Adrenal gland (tissue), 19 donors: ENCODE measurements at places on chromosomes 7 and 10.

DNA sequence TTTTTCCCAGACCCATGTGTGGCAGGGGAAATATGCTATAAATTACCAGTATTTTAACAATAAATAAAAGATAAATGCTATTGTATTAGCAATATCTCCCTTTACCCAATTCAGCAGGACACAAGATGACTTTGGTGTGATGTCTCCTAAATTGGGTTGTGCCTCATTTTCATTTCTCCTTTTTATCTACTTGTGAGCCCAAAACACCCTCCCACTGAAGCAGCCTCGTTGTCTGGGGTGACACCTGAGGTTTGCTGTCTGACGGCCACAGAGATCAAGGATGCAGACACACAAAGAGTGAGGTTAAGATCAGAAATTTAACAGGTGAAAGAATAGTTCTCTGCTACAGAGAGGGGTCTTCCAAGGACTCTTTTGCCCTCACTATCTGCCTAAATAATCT lies 27.1 kb upstream of the CC2D2B start:
- DNase-seq = no peak

DNA sequence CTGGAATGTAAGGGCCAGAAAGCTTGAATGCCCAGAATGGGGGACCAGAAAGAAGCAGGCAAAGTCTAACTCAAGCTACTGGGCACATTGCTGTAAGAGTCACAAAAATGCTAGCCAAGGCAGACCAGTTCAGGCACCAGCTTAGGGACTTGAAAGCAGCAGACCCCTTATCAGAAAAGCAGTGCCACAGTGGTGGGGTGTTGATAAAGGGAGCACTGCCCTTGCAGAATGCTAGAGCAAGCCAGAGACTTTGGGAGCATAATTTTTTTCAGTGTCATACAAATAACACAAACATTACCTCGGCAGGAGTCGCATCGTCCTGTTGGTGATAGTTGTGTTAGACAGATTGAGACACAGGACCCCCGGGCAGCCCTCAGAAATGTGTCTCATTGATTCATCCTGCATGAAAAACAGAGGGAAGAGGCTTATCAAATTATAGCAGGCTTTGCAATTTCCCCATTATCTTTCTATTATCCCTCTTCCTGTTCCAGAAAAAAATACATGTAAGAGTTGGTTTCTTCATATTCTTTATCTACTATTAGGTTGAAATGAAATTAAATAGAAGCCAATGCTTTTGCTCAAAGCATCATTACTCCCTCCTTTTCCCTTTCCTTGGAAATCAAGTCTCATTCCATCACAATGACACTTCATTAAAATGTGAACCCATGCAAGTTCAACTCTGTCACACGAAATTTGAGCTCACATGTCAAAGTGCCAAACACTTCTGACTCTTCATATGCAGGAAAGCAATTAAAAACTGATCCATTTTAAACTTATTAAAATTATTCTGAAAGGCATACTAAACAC lies 13.4 kb downstream of the LRRC17 start:
- no peak for DNase-seq

DNA sequence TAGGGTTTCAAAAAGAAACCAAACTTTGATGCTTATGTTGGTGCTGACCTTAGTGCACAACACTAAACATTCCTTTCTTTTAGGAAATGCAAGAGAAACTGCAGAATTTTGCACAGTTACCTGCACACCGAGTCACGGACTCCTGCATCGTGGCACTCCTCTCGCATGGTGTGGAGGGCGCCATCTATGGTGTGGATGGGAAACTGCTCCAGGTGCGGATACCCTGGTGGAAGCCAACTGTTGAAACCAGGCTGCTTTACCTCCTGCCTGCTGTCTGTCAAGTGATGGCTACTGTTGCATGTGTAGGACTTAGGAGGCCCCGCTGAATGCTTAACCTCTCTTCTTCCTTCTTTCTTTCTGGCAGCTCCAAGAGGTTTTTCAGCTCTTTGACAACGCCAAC lies 11.7 kb downstream of the CASP2 start:
- peak; percentile 61 for DNase-seq

DNA sequence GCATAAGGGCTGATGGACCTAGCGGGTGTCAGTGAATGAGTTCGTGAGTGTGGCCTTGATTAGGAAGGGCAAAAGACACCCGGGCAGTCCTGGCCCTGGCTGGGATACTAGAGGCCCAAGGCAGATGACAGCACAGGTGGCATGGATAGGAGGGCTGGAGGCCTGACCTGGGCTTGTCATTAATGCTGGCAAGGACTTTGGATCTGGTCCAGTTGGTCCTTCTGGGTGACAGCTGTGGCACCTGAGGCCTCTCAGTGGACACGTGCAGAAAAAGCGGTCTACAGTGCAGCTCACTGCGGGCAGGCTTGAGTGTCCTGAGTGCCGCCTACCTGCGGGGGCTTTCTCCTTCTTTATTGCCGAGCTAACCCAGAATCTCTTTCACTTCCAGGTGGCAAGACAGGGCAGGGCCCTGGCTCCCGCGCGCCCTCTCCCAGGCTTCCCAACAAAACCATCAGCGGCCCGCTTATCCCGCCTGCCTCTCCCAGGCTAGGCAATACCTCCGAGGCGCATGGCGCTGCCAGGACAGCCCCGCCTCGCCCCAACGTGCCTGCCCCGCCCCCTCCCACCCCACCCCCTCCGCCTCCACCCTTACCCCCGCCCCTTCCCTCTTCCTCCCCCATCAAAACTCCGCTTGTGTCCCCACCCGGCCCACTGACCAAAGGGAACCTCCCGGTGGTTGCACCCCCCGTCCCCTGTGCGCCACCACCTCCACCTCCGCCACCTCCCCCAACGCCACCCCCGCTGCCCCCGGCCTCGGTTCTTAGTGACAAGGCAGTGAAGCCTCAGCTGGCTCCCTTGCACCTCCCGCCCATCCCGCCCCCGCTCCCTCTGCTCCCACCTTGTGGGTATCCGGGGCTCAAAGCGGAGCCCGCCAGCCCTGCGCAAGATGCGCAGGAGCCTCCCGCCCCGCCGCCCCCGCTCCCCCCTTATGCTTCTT lies 77.4 kb downstream of the WIPF3 start:
- DNase-seq = no peak

- DNase-seq = no peak
Measured at GRCh38 chr7:5681423-5681822, 100.0 kb downstream of the RNF216 start.

GRCh38 chr7:17304926-17305325 lies 6.5 kb downstream of the AHR start:
- DNase-seq = peak; percentile 27

DNA sequence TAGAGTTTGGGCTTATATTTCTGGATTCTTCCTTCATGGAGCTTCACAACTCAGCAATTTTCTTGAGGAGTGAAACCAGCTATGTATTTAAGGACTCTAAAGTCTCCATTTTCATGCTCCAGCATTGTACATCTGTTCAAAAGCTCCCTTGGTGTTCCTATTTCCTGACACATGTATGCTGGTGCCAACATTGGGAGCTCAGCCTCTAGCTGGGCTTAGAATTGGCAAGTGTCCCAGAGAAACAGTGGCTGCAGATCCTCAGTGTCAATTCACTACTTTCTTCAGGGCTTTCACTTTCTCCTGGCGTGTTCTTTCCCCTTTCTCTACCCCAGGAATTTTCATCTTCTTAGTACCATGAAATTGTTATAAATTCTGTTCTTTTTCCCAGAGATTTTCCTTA lies 103.1 kb downstream of the ZNF467 start:
- peak; percentile 66 for DNase-seq

- DNase-seq = no peak
Measured at GRCh38 chr10:92464364-92464763, 109.5 kb downstream of the IDE start.

DNA sequence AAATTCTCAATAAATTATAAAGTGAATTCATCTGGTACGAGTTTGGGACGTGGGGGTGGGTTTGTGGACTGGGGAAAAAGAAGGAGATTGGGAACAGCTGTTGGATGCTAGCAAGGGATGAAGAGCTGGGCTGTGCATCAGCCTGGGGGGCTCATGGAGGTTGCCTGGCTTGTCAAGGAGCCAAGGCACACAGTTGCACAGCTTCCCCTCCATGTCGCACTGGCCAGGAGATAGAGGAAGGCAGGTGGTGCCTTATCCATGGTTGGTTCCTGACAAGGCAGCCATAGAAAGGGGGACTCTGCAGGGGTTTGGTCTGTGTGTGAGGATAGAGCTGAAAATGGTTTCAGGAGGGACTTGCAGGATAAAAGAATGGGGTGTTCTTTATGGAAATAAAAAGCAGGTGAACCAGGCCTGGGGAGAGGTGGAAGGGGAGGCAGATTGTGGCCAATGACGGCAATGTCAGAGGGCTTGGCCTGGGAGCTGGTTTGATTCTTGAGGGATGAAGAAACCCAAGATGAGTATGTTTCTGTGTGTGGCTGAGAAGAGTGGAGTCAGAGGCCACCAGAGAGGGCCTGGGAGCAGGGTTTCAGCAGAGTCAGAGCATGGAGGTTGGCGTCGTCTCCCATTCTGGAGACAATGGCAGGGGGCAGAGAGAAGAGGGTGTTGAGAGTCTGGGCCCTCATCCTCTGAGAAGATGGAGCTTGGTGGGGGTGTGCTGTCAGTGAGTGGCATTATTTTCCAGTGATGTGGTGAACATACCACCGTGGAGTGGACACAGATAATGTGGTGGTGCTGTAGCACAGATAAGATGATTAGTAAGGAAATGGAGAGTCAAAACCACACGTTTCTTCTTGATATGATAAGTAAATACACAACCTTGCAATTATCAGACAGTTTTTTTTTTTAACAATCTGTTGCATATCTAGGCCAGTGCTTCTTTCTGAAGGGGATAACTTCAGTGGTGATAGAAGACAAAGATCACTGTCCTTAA lies 108.2 kb downstream of the PTPN20 start:
- no peak for DNase-seq

- DNase-seq = no peak
Measured at GRCh38 chr10:119516381-119517234, 25.9 kb downstream of the RGS10 start.

DNA sequence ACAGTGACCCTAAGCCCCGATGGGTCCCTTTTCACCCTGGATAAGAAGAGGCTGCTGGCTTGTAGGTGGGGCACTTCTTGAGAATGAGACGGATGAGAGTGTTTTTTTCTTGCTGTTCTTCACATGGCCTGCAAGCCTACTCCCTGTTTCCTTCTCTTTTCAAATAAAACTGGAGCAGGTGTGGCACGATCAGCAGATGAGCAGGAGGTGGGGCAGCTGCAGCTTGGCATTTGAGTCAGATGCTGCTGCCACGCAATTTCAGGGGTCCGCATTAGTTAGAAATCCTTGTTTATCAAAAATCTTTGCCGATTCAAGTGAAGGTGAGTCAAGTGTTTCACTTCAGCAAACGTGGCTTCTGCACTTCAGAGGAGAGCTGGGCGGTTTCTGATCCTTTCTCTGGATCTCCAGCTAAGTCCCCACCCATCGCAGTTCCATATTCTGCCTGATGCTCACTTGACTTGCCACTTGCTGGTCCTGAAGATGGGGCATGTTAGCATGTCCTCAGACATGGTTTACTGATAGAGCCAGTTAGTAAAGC lies 20.8 kb downstream of the WDFY4 start:
- DNase-seq = no peak

GRCh38 chr7:71290452-71290851 lies 158.5 kb downstream of the GALNT17 start:
- DNase-seq = peak; percentile 65

DNA sequence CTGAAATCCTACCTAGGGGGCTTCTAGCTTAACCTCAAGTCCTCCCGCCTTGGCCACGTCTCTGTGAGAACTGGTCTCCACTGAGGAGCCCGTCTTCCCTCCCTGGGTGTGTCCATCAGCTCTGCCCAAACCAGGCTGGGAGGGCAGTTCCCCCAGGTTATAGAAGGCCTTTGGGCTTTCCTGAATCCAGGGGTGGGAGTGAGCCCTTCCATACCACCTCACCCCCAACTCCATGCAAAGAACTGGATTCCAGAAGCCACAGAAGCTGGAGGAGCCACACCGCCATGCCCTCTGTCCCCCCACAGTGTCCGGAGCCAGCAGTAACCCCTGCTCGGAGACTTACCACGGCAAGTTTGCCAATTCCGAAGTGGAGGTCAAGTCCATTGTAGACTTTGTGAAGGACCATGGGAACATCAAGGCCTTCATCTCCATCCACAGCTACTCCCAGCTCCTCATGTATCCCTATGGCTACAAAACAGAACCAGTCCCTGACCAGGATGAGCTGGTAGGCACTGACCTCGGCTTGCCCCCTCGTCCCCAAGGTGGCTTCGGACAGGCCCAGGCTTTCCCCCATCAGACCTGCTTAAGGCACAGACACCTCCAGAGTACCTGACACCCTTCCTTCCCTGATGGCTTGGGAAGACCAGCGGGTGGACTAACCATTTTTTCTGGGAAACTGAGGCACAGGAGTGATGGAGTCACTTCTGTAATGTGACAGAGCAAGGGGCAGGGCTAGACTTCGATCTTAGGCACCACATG lies 4.7 kb downstream of the CPA1 start:
- peak; percentile 10 for DNase-seq

- DNase-seq = no peak
Measured at GRCh38 chr10:45548068-45548467, 124.5 kb downstream of the ZFAND4 start.

DNA sequence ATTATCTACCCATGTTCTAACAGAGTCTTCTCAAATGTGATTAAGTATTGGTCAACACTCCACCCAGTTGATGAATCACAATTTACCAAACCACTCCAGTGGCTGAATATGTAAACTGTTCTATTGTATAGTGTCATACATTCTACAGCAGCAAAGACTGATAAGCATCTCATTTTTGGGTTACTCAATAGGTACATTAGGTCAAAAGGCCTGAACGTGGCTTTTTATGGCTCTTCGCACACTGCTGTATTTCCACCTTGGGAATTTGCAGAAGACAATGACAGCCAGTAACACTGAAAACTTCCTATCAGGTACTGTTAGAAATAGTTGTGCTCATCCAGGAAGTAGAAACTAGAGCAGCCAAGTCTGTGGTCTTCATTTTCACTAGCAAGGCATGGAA lies 166.9 kb downstream of the GLI3 start:
- no peak for DNase-seq

DNA sequence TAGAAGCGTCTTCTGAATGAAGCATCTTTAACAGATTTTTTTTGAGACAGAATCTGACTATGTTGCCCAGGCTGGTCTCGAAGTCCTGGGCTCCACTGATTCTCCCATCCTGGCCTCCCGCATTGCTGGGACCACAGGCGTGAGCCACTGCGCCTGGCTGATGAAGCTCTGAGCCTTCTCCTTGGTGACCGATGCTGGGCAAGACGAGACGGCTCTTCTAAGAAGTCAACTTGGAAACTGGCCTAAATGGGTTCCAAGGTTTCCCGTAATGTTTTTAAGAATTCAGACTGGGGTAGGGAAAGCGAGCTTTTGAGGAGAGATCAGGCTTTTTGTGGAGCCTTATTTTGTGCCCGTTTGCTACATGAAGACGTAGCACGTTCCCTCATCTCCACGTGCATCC lies 224.5 kb downstream of the ZMYND11 start:
- no peak for DNase-seq

GRCh38 chr7:28808796-28809533 lies 149.2 kb downstream of the TRIL start:
- peak; percentile 12 for DNase-seq

DNA sequence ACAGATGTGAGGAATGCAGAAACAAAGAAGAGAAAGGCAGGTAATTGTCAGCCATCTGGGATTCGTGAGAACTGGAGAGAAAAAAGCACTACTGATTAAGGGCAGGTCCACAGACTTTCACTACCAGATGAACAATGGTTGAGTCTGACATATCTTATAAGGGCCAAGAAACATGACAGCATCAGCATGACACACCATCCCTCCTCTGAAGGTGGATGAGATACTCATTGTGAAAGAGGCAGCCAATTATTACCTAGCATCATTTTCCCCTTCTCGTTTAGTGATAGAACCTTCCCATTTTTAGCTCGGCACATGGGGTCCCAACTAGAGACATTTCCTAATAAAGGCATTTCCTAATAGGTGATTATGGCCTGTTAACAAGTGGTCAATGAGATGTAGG lies 19.2 kb upstream of the MET start:
- no peak for DNase-seq

GRCh38 chr7:131747658-131748232 lies 191.3 kb upstream of the PODXL start:
- DNase-seq = no peak
